Muscle of back (tissue), 13 donors: ENCODE measurements at places on chromosomes 1 and 21. TPM values are rescaled to one million over a fixed set of nuclear protein-coding genes. Genes with fewer than 3 reads are reported as not detected.

The KMO gene
- 0.36 TPM for polyA plus RNA-seq

The STUM gene
- 8.7 TPM for polyA plus RNA-seq

The TDRD5 gene
- polyA plus RNA-seq: 0.05 TPM

DNA sequence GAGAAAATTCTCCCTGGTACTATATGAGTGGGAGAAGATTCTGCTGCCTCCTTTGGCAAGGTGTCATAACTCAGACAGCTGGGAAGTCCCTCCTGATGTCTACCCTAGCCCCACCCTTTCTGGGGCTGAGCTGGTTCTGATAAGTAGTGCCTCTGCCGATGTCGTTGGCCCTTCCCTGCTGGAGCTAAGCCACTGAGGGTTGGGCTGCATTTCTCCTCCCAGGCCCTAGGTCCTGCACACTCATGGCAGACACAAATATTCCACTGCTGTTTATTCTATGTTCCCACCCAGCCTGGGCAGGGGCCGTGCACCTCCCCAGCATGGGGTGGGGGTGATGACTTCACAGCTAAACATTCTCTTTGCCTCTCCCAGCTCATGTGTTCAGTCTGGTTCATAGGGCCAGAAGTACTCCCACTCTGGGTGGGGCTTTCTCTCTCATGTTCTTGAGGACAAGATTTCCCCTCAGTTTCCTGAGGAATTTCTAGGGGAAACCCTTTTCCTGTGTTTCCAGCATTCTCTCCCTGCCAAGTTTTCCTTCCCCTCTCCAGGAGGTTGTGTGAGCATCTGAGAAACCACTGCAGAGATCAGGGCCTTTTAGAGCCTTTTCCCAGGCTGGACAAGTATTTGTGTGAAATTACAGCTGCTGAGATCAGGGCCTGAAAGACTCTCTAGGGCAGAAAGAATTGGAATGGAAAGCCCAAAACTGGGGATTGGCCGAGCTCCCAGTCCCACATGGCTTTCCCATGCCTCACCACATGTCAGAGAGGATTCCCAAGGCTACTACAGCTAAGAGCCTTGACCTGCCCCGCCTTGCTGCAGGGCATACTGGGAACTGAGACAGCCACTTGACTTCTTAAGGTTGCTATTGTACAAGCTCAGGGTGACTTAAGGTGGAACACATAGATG lies 66.2 kb downstream of the ATP2B4 start:
- DNase-seq: peak; percentile 90

DNA sequence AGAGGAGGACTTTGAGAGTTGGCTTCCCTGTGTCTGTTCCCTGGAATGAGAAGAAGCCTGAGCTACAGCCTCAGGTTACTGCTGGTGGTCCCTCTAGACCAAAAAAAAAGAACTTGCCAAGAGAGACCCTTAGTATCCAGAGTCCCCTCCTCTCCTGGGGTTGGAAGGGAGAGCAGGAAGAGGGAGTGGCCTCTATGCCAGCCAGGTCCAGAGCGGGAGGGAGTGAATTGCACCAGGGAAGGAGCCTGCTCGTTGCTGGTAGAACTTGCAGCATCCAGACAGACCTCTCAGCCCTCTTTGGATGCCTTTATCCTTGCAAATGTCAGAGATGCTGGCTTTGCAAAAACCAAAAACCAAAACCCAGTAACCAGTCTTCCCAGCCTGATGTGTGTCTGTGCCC lies 491.3 kb upstream of the VAMP3 start:
- DNase-seq: no peak

GRCh38 chr1:6239950-6240768 lies 3.8 kb upstream of the HES3 start:
- DNase-seq: no peak

GRCh38 chr1:244200596-244200995 lies 149.5 kb downstream of the ZBTB18 start:
- DNase-seq: no peak

- peak; percentile 25 for DNase-seq
Measured at GRCh38 chr1:85359874-85360721, 83.7 kb upstream of the BCL10 start.

DNA sequence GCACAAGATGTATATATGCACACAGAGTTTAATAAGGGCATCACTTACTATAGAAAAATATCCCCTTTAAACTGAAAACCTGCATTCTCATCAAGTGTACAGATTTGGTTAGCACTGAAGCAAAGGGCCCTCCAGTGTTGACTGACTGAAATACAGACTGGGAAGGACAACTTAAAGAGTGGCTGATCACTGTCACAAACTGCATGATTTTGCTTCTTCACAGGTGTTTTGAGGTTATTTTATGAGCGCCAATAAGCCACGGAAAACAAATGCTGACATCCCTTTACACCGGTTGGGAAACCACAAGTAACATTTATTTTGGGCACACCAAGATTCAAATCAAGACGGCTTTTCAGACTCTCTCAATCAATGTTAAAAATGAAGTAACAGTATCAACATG lies 30.9 kb upstream of the RAP1GAP start:
- DNase-seq: no peak

GRCh38 chr1:181064011-181064623 lies 24.4 kb upstream of the IER5 start:
- DNase-seq: no peak

DNA sequence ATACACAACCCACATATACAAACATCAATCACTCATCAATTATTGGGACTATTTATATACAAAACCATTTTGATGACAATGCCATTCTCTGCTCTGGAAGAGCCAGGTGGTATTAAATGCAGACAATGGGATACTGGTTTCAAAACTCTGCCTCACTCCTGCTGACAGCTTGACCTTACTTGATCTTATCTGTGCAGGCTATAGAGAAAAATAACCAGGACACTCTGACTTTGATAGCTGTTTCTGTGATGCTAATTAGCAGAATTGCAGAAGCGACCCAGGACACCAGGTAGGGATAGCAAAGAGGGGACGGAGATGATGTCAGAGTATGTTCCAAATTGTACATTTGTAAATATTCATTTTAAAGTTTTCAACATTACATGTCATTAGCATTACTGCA lies 89.5 kb downstream of the OLFM3 start:
- no peak for DNase-seq

GRCh38 chr21:45518742-45519141 lies 23.5 kb downstream of the SLC19A1 start:
- DNase-seq: no peak

DNA sequence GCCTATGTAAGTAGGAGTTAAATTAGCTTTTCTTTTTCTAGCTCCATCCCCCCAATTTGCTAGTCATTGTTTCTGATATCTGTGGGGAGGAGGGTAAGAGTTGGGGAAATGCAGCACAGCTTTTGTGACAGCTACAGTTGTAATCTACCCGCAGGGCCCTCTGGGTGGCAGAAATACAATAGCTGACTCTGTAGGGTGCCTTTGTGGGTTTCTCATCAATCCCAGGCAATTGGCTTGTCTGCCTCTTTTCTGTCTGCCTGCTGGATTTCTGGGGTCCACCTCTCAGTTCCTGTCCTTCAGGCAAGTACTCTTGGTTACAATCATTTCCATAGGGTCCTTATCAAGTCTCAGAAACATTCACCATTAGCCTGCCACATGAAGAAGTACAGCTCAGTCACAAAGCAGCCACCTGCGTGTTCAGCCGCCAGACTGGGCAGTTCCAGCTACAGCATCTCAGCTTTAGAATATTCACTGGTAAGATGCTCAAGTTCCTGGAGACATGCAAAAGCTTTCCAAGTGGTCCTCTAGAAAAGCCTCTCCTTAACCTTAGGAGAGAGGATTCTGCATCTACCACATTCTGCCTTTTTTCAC lies 19.2 kb upstream of the SLC44A5 start:
- no peak for DNase-seq
